CD4-positive, alpha-beta T cell treated with Interleukin-1 beta for 1 hour (primary cell): ENCODE measurements at places on chromosomes 4 and X.

DNA sequence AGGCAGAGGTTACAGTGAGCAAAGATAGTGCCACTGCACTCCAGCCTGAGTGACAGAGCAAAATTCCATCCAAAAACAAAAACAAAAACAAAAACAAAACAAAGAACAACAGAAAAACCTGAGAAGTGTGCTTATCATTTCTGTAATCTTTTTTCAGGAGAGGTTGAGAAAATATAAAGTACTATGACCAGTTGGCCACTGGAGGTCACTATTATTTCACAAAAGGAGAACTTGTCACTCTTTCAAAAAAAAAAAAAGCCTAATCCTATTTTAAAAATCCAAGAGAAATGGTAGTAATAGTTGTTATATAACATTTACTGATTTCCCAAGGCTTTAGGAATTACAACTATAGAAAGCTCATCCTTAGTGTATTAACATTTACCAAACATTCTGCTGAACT lies 24.9 kb upstream of the RNF150 start:
- DNase-seq, result no peak

- no peak for DNase-seq
Observed at GRCh38 chrX:16312761-16313623, 145.7 kb downstream of the MAGEB17 start.

GRCh38 chrX:49308604-49309269 lies 5.3 kb downstream of the GAGE10 start:
- DNase-seq, result peak; percentile 35

DNA sequence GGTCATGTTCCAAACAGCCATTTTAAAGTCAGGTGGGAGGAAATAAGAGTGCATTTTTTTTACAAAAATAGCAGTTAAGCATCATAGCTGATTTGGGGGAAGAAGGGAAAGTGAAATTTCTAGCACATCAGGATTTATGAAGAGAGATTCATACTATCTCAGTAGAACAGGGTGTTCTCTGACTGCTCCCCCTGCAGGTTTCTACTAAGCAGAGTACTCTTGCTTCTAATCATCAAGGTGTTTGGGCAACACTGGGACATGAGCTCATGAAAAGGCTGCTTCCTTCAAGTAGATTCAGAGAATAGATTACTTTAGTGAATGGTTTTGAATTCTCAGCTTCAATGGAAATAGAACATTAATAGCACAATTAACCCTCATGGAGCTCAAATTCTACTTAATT lies 591.4 kb upstream of the PCDH10 start:
- DNase-seq, result no peak

GRCh38 chrX:148372925-148373324 lies 127.5 kb upstream of the AFF2 start:
- no peak for DNase-seq

- DNase-seq, result no peak
Observed at GRCh38 chr4:141705048-141705746, 68.8 kb downstream of the IL15 start.

GRCh38 chrX:149433051-149433450 lies 72.1 kb downstream of the IDS start:
- no peak for DNase-seq

- peak; percentile 62 for DNase-seq
Observed at GRCh38 chrX:119887721-119888425, 7.8 kb upstream of the AKAP14 start.

DNA sequence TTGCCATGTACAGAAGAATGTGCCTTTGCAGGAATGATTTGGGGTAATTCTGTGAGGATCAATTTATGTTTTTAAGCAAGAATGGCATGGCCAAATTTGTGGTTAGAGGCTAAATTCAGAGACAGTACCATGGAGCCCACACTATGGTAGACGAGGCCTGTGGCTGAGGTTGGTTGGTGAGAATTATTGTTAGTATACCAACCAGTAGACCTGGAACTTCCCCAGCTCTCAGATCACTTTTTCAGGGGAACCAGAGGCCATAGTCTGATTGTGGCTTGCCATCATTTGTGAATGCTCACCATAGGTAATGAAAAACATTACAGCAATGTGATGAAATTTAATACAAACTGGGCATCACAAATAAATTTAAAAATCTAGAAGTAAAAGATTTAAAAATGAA lies 56.3 kb downstream of the SHISA3 start:
- DNase-seq, result no peak

DNA sequence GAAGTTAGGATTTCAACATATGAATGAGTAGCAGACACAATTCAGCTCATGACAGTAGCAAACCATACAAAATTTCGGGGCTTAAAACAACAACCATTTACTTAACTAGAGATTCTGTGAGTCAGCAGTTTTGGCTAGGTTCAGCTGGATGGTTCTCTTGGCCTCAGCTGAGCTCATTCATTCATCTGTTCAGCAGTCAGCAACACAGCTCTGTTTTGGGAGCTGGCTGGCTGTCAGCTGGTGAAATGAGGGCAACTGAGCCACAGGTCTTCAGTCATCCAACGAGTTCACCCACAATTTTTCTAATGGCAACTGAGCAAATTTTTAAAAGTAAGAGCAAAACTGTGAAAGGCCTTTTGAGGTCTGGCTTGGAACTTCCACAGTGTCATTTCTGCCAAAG lies 2005.1 kb upstream of the AGA start:
- DNase-seq, result no peak

DNA sequence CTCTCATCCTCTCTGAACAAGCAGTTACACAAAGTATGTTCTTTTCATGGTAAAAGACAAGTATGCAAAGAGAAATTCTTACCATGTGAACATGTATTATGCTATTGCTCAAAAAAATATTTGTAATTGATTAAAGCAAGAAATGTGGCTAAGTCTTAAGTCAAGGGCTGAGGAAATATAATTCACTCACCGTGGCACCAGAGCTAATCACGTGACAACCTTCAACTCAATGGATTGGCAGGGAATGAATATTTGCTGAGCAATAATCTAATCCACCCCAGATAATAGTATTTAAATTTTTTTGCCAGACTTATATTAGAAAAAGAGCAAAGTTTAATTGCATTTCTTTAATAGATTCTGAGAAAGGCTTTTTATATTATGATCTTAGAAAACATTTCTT lies 310.2 kb downstream of the HS3ST1 start:
- no peak for DNase-seq

DNA sequence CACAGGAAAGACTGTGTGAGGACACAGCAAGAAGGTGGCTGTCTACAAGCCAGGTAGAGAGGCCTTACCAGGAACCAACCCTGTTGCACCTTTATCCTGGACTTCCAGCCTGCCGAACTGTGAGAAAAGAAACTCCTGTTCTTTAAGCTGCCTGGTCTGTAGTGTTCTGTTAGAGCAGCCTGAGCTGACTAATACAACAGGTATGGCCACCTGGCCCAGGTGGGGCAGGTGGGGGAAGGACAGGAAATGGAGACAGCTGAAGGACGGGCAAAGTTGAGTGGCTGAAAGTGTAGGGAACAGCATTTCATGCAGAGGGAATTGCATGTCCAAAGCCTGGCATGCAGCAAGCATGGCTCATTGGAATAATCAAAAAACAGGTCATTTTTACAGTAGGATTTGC lies 35.1 kb downstream of the CYTL1 start:
- DNase-seq, result no peak

- no peak for DNase-seq
Observed at GRCh38 chr4:133483600-133484246, 334.6 kb downstream of the PCDH10 start.
